ENCODE measurements at places on chromosomes 3 and 15. TPM values are rescaled to one million over a fixed set of nuclear protein-coding genes. Genes with fewer than 3 reads are reported as not detected.

Gene ANKRD63
- not detected for total RNA-seq

DNA sequence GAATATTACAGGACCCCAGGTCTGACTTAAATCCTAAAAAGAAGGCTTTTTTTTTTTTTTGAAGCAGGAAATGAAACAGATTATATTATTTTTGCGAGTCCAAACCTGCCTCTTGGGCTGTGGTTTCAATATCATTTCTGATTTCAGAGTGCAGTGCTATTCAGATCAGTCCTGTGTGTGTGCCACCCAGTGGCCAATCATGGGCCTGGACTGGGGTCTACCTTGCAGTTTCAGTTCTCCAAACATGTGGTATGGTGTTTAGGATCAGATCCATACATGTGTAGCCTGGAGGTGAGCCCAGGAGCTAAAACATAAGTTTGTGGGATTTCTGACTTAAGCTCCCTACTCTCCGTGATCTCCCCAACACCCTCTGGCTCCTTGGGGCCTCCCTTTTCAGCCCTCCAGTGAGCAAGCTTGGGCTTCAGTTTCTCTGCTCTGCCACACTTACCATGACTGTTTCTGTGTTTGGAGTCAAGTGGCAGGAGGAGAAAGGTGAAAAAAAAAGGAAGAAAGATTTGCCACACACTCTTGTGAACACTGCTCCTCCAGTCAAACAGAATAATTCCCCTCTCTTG, 12.1 kb upstream of the THSD4 start:
- no peak for DNase-seq
- H3K27ac ChIP-seq: no peak overlapping the region
- H3K27me3 ChIP-seq: no peaks in the 10 kb centered on the region
- no peak overlapping the region for H3K4me3 ChIP-seq

DNA sequence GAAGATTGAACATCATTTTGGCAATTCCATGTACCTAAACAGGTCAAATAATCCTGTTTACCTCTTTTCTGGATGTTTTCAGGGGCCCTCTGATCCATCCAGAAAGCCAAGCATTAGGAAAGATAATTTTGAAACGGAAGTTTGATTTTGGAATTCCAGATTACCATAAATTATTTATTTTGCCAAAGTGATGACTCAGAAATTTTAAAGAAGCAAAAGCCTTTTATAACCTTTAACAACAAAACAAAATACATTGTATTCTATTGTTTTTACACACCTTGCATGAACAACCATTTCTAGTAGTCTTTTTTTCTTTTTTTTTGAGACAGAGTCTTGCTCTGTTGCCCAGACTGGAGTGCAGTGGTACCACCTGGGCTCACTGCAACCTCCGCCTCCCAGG, 32.0 kb upstream of the INO80 start:
- H3K4me1 ChIP-seq: no peaks in the 10 kb centered on the region
- H3K27me3 ChIP-seq: no peaks in the 10 kb centered on the region
- no peak for DNase-seq
- no peak overlapping the region for H3K27ac ChIP-seq

GRCh38 chr3:139521816-139522215, 17.7 kb downstream of the RBP1 start:
- H3K4me1 ChIP-seq: no peaks in the 10 kb centered on the region
- DNase-seq: no peak
- H3K27ac ChIP-seq: no peak overlapping the region
- no peaks in the 10 kb centered on the region for H3K36me3 ChIP-seq
- no peaks in the 10 kb centered on the region for H3K27me3 ChIP-seq

DNA sequence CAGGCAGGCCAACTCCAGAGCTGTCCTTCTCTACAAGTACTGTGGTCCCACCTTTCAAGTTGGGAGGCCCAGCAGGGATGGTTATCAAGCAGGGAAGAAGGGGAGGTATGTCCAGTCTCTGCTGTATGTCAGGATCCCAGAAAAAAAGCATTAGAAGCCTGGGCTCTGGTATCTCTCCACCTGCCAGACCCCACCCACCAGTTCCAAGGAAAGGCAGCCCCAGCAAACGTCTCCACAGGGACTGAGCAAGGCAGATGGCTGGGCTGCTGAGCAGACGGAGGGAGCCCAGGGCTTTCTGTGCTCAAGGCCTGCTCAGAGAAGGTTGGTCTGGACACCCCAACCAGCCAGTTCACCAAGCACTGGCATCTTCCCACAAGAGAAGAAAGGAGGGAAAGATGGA, 287.8 kb downstream of the XXYLT1 start:
- no peak for DNase-seq
- no peak overlapping the region for H3K27ac ChIP-seq

DNA sequence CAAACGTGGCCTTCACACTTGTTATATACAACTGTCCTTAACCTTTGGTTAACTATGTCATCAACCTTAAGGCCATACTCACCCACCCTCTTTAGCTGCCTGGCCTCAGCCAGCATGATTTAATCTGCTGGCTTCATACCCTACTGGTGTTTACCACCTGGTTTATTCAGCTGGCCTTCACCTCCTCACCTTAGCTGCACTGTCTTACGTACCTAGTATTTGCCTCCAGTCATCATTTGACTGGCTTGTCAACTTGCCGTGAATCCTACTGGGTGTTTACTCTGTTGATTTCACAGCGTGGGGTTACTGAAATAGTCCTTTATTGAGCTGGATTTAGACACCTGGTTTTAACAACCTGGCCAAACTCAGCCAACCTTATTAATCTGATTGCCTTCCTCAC, 102.8 kb downstream of the IL12A start:
- no peak overlapping the region for H3K4me3 ChIP-seq
- H3K27ac ChIP-seq: no peak overlapping the region
- no peaks in the 10 kb centered on the region for H3K4me1 ChIP-seq
- H3K27me3 ChIP-seq: no peaks in the 10 kb centered on the region

DNA sequence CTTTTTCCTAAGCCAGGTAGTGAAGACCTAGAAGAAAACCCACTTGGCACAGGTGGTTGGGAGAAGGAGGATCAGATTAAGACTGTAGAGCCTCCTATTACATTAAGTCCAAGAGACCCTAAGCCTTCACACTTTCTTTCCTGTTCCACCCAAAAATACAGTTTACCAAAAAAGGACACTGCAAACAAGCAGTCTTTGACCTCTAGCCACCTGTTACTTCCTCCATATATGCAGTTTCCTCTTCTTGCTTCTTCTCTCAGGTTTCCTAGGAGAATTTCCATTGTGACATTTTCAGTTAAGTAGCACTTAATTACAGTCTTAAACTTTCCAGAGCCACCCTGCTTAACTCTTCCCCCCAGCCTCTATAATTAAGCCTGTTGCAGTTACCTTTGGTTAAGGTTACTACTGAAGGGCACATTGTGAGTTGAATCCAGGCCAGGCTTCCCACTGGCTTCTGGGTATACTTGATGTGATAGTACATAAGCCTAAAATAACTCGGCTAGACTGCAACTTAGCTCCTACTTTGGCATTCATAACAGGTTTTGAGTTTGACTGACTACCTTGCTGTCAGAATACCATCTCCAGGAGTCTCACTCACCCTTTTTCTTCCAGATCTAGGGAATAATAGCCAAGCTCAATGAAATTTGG, 114.2 kb upstream of the UMPS start:
- H3K36me3 ChIP-seq: no peaks in the 10 kb centered on the region
- no peak for DNase-seq
- H3K27me3 ChIP-seq: no peaks in the 10 kb centered on the region

DNA sequence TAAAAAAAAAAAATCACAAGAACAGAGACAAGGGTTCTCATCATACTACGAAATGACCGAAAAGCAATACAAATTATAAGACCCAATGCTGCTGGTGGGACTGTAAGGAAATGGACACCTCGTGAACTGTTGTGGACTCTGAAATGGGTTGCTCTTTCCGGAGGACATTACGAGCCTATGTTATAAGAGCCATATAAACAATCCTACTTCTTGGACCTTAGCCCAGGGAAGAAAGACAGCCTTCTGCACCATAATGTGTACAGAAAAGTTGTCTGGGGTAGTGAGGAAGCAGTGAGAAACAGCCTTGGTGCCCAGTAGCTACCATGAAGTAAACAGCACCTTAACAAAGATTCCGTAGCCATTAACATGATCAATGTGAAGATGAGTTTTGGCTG, 2.7 kb downstream of the SLC22A14 start:
- H3K4me3 ChIP-seq: no peak overlapping the region
- no peaks in the 10 kb centered on the region for H3K4me1 ChIP-seq
- H3K36me3 ChIP-seq: no peaks in the 10 kb centered on the region
- no peaks in the 10 kb centered on the region for H3K27me3 ChIP-seq
- no peak overlapping the region for H3K27ac ChIP-seq

GRCh38 chr3:42130329-42131070, 39.3 kb downstream of the TRAK1 start:
- no peak overlapping the region for H3K4me3 ChIP-seq
- peaks cover 3% of the 10 kb centered on the region for H3K4me1 ChIP-seq
- no peak overlapping the region for H3K27ac ChIP-seq
- no peak for DNase-seq

- H3K27ac ChIP-seq: no peak overlapping the region
- peaks cover 23% of the 10 kb centered on the region for H3K4me1 ChIP-seq
- DNase-seq: no peak
- H3K36me3 ChIP-seq: no peaks in the 10 kb centered on the region
- H3K27me3 ChIP-seq: no peaks in the 10 kb centered on the region
Observed at GRCh38 chr15:64006642-64007041, 39.6 kb downstream of the DAPK2 start.

DNA sequence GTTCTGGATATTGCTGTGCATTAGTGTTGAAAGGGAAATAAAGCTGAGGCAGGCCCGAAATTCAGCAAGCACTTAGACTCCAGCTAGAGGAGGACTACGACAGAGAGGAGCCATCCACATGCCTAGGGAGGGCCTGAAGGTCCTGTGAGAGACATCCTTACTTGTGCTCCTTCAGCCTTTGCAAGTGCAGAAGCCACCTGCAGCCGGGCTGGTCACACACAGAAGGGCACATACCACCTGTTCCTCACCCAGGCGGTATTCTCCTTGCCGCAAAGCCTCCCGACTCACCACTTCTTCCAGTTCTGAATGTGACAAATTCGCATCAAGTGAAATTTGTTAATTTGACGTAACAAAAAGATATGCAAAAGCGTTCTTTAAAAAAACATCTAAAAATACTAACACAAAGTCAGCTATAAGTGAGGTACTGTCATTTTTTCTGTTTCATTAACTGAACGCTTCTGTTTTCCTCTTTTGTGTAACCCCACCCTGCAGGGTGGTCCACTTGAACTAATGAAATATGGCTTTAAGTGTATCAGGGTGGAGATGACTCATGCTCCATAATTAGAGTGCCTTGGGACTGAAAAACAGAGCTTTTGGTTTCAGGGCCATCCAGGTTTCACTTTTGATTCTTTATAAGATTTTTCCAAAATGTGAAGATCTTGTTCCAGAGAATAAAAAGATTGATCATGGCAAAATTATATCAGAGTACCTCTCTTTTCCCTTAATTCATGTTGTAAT, 467.9 kb upstream of the ATP11B start:
- no peak overlapping the region for H3K27ac ChIP-seq
- no peaks in the 10 kb centered on the region for H3K36me3 ChIP-seq
- no peaks in the 10 kb centered on the region for H3K27me3 ChIP-seq

DNA sequence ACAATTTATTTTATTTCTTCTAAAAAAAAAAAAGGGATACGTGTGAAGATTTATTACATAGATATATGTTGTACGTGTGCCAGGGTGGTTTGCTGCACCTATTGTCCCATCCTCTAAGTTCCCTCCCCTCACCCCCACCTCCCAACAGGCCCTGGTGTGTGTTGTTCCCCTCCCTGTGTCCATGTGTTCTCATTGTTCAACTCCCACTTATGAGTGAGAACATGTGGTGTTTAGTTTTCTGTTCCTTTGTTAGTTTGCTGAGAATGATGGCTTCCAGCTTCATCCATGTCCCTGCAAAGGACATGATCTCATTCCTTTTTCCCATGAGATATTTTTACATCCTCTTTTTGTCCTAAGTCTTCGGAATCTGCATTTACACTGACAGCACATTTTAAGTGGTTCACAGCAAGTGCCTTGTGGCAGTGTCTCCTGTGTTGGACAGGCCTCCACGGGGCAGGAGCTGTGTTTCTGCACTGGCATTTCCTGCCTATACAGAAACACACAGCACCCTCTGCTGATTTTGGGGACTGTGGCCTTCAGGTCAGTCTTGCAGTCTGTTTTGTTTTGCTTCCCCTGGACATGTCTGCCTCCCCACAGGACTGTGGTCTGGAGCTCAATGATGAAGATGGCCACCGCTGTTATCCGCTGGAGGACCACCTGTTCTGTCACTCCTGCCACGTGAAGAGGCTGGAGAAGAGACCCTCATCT, 12.7 kb upstream of the SACM1L start:
- no peak overlapping the region for H3K4me3 ChIP-seq
- H3K4me1 ChIP-seq: peaks cover 10% of the 10 kb centered on the region
- peak overlapping the region; percentile 90 for H3K27ac ChIP-seq
- H3K27me3 ChIP-seq: no peaks in the 10 kb centered on the region

- peaks cover 7% of the 10 kb centered on the region for H3K4me1 ChIP-seq
- H3K27ac ChIP-seq: no peak overlapping the region
- no peaks in the 10 kb centered on the region for H3K27me3 ChIP-seq
- no peak overlapping the region for H3K4me3 ChIP-seq
- no peak for DNase-seq
Observed at GRCh38 chr15:62895905-62896316, 146.6 kb upstream of the TPM1 start.

Data from lung (tissue), 17 donors.